Activated CD8-positive, alpha-beta T cell treated with anti-CD3 and anti-CD28 coated beads, Interleukin-2, amount 10 ng/mL, durations not matched to agents 7 days and 5 days (primary cell): ENCODE measurements at places on chromosomes 5 and 9. TPM values are rescaled to one million over a fixed set of nuclear protein-coding genes. Genes with fewer than 3 reads are reported as not detected.

Gene DMRT3
- not detected for total RNA-seq

Gene NUTM2F
- total RNA-seq, result not detected

Gene IL5
- 0.71 TPM for total RNA-seq

GRCh38 chr9:91557327-91557726 lies 133.7 kb upstream of the NFIL3 start:
- DNase-seq, result no peak

GRCh38 chr5:141760193-141760592 lies 78.2 kb upstream of the ARAP3 start:
- DNase-seq, result no peak

DNA sequence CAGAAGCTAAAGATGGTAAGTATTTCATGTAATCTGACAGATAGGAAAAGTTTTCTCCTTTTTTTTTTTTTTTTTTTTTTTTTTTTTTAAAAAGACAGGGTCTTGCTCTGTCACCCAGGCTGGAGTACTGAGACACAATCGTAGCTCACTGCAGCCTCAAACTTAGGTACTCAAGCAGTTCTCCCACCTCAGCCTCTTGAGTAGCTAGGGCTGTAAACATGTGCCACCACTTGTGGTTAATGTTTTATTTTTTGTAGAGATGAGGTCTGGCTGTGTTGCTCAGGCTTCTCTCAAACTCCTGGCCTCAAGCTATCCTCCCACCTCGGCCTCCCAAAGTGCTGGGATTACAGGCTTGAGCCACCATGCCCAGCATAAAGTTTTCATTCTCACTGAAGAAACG lies 17.8 kb downstream of the CDK7 start:
- no peak for DNase-seq

DNA sequence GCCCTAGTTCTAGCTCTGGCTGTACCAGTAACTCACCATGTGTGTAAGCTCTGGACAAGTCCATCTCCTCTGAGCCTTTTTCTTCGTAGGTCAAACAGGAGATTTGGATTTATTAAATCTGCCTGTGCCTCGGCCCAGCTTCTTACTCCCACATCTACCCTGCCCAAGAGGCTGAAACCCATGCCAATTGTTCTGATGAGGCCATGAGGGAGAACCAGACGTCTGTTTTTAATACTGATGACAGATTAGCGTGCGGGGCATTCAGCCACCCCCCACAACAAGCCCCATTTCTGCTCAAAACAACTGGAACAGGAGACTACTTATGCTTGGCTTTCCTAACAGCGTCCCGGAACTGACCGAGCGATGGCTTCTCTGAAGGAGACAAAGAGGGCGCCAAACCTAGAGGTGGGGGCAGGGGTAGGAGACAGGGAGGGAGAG lies 81.2 kb upstream of the TRIM32 start:
- DNase-seq, result no peak

GRCh38 chr9:137172901-137173795 lies 1.3 kb upstream of the TMEM210 start:
- no peak for DNase-seq

GRCh38 chr5:142537938-142538337 lies 148.0 kb downstream of the FGF1 start:
- DNase-seq, result no peak

DNA sequence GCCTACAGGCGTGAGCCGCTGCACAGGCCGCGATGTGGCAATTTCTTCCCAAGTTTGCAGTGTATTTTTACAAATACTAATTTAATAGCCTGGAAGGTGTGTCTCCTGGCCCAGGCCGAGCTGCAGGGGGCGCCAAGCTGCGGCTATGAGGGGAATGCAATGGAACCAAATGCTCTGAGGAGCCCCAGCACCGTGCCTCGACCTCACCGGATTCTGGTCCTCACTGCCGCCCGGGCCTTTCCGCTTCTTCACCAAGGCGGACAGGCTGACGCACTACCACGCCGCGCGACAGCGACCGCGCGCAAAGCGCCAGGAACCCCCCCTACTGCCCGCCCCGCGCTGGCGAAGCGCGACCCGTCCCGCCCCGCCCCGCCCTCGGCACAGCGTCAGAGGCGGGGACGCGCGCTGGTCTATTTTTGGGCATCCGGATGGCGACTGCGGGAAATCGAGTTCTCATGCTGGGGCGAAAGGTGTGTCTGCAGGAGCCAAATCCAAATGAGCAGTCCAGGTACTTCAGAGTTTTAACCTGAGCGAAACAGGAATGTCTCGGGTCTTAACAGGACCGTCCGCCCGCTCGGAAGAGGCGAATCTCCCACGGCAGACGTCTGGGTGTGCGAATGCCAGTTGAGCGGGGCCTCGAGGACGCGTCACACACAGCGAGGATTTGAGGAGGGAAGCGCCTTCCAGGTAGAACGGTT lies 31.7 kb upstream of the PRXL2C start:
- DNase-seq, result peak; percentile 77

DNA sequence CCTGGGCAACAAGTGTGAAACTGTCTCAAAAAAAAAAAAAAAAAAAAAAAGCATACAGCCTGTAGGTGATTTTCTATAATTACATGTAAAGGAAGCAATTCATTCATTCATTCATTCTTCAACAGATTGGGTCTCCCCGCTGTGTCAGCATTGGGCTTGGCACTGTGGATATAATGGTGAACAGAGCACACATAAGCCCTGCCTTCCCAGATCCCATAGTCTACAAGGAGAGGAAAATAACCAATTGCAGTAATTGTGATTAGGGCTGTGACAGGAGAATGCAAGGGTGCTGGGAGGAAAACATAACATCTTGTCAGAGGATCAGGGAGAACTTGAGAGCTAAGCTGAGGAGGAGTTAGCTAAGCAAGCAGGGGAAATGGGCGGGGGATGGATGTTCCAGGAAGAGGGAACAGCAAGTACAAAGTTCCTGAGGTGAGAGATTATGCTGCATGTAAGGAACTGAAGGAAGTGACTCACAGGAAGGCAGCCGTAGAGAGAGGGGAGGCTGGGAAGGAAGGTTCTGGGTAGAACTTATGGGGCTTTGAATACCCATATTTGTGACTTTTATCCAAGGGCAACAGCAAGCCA lies 24.0 kb upstream of the KLF9 start:
- DNase-seq, result no peak
